ENCODE measurements at places on chromosomes 12 and 14. TPM values are rescaled to one million over a fixed set of nuclear protein-coding genes. Genes with fewer than 3 reads are reported as not detected.

DNA sequence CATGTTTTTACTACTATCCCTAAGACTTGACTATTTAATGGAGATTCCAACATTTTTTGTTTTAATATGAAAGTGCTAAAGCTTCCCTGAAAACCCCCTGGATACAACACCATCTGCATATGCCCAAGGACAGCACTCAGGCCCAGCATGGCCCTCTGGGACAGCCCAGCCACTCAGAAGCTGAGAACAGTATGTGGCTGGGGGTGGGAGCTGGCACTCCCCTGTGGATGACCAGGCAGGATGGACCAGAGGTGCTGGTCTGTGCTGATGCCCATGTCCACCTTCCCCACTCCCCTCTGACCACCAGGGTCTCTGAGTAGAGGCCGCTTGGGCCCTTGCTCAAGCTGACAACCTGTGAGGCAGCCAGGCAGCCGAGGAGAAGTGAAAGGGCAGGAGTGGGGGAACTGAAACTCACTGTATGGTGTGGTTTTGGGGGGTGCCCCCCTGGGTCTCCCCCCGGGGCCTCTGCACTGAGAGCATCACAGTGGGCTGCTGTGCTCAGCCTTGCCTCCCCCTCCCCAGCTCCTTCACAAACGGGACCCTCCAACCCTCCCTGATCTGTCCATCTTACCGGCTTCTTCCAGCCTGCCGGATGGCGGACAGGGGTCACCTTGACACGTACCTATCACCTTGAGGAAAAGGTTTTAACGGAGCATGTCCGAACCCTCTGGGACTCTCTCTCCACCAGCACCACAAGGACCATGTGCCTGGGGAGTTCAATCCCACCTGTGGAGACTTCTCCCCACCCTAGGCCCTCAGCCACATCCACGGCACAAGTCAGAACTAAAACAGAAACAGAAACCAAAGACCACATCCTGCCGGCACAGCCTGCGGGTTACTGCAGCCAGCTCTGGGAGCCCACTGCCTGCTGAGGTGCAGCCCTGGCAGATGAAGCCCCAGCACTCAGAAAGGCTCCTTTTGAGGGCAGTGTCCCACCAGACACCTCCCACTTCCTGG lies at the start of gene TMEM229B:
TMEM229B (minus strand) TSS at position 785 of the 957 bp plus-strand sequence. CDS start 14,798 bp downstream, outside the sequence.
- DNase-seq: no peak

GRCh38 chr14:88245321-88245720 lies 77.7 kb downstream of the KCNK10 start:
- no peak for DNase-seq

- DNase-seq: no peak
These were observed 48.1 kb upstream of the OTX2 start for GRCh38 chr14:56858422-56858821.

GRCh38 chr12:7994731-7995205 lies 37.7 kb upstream of the FOXJ2 start:
- DNase-seq: no peak

ZDHHC22 gene
- 30.2 TPM for polyA plus RNA-seq

PRIM1 gene
- 24.2 TPM for polyA plus RNA-seq

PYGL gene
- polyA plus RNA-seq: 2.4 TPM

GRCh38 chr12:26317942-26318575 lies 122.7 kb downstream of the SSPN start:
- no peak for DNase-seq

WNT1 gene
- polyA plus RNA-seq: not detected

GRCh38 chr14:83814896-83815295 lies 1715.0 kb upstream of the FLRT2 start:
- no peak for DNase-seq

TCL1B gene
- not detected for polyA plus RNA-seq

COX8C gene
- not detected for polyA plus RNA-seq

SLC5A8 gene
- polyA plus RNA-seq: not detected

- no peak for DNase-seq
These were observed 188.3 kb downstream of the PHETA1 start for GRCh38 chr12:111180426-111181142.

POTEG gene
- not detected for polyA plus RNA-seq

DNA sequence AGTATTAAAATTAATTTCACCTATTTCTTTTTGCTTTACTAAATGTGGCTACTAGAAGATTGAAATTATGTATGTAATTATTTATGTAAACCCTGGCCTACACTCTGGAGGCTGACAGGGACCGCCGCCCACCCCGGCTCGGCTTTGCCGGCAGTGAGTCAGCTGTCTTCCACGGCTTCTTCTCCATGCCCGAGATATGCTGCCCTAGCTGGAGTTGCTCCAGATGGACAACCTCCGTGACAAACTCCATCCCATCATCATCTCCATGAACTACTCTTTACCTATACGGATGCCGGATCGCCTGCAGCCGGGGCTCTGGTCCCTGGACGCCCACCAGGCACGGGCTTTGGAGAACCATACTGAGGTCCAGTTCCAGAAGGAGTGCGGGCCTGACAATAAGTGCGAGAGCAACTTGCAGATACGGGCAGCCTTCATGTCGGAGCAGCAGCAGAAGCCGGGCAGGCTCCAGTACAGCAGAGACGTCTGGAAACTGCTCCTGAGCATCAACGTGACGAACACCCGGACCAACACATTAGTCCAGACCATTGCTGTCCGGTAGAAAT lies 86.9 kb upstream of the NID2 start:
- DNase-seq: no peak

GRCh38 chr12:24425601-24425970 lies 476.1 kb upstream of the SOX5 start:
- no peak for DNase-seq

MORN3 gene
- 7.6 TPM for polyA plus RNA-seq

SPATS2 gene
- polyA plus RNA-seq: 30.7 TPM

GRCh38 chr12:59927032-59927431 lies 331.2 kb downstream of the SLC16A7 start:
- DNase-seq: no peak

- no peak for DNase-seq
These were observed 4.6 kb downstream of the TEAD4 start for GRCh38 chr12:2963760-2964292.

BEGAIN gene
- 19.3 TPM for polyA plus RNA-seq

DNA sequence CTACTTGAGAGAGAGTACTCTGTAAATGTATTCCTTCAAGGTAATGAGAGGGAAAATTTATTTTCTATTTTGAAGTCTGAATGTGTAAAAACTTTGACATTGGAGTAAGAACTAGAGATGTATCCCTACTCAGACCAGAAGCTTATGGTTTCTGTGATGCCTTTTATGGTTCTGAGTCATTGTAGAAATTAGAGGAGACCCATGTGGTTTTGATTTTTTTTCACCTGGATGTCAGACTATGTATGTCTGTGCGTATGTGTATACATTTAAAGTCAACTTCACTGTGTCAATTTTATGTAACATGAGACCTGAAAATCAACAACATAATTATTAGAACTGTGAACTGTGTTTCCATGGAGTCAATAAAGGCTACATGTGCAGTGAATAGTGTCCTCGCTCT lies 302.0 kb downstream of the TRHDE start:
- no peak for DNase-seq

SLC25A21 gene
- 1.8 TPM for polyA plus RNA-seq

DNA sequence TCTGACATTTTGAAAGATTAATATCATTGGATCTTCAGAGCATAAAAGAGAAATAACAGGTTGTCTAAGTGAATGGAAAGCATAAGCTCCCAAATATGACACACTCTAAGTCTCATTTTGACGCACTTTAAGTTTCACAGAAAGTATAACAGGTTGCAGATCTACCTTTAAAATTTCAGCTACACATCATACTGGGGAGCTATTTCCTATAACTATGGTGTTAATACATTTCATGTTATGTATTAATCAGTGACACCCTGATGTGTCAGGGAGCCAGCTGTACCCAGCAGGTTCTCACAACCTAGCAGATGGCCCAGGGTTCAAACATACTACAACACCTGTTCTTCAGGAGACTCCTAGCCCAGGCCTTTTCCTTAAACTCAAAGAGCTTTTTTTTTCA lies 31.1 kb upstream of the TMX1 start:
- peak; percentile 34 for DNase-seq

DNA sequence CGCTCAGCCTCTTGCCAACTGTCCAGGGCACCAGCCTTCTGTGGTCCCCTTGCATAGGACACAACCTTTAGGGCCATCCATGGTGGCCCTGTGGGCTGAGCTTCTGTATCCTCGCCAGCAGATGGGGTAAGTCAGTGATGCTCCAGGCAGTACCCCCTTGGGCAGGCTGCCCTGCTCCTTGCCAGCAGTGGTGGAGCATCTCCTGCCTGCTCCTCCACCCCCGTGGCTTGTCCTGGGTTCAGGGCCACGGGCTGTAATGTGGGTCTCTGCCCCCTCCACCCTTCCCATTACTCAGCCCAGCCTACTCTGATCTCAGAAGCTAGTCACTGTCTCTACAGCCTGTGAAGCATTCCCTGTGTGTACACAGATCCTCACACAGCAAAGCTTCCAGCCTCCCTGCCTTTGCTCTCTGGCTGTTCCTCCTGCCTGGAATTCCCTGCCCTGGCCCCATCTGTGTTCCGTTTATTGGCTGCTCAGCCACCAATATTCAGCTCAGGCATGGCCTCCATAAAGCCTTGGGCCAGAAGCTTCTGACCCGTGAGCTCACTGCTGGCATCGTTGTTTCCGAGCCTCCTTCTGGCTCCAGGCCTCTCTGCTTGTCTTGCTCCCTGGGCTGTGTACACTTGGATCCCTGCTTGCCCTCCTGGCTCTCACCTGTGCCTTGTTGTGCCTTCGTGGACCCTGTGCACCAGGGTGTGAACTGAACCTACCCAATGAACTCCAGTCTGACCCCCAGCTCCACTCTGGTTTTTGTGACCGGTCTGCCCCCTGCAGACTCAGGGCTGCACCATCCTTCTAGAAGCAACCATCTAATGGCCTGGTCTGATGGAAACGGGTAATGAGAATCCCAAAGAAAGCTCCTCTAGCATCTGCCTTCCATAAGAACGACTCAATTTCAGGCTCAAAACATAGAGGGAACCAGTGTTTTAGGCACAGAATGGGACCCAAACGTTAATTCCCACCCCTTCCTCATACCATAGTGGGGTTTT lies 177.0 kb upstream of the PRMT8 start:
- DNase-seq: peak; percentile 71

DNA sequence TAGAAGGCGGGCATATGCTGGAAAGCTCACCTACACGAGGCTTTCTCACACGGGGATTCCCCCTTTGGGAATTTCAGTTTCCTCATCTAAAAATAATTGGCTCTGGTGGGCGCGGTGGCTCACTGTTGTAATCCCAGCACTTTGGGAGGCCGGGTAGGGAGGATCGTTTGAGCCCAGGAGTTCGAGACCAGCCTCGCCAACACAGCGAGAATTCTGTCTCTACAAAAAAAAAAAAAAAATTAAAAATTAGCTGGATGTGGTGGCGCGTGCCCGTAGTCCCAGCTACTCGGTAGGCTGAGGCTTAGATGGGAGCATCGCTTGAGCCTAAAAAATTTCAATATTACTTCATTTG lies 400 bp upstream of the NDUFA12 start:
- DNase-seq: no peak

DNA sequence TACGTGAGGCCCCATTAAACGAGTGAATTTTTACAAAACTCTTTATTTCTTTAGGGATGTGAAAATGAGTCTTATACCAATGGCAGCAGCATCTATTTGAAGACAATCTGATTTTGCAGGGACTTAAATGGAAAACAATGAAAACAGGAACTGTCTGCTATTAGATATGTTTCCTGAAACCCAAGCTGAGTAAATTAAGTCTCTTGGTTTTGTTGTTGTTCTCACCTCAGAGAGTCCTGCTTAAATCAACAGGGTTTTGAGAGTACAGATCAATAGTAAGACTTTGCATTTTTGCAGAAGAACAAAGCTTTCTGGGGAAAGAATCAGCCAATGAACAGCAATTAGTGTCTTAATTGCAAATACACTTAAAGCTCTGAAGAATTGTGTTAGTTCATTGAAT lies 39.1 kb upstream of the LGR5 start:
- DNase-seq: no peak

- DNase-seq: no peak
These were observed 192.0 kb upstream of the HMGA2 start for GRCh38 chr12:65632131-65632855.

- peak; percentile 12 for DNase-seq
These were observed 123.5 kb upstream of the DYRK2 start for GRCh38 chr12:67524861-67525616.

DUSP6 gene
- 14.8 TPM for polyA plus RNA-seq

RNF10 gene
- 148 TPM for polyA plus RNA-seq

ST8SIA1 gene
- polyA plus RNA-seq: 1.6 TPM

- DNase-seq: no peak
These were observed 42.0 kb downstream of the CKB start for GRCh38 chr14:103480595-103480994.

CELA1 gene
- not detected for polyA plus RNA-seq

GRCh38 chr14:73452341-73453186 lies 5.8 kb downstream of the NUMB start:
- no peak for DNase-seq

- DNase-seq: no peak
These were observed 1.2 kb upstream of the CLEC7A start for GRCh38 chr12:10131111-10131690.

DNA sequence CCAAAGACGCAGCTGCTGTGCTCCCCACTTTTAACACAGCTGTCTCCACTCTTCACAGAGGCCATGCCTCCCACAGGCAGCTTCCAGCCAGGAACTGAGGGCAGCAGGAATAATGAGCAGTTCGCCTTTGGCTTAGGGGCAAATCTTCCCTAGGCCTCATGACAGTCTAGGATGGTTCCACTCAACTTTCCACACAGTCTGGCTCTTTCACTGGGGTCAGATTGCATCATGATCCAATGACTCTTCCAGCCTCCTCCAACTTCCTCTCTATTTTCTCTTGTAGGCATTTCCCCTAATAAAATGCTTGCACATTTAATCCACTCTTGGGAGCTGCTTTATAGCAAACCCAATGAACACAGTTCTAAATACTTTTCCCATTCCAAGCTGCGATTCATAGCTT lies 271.6 kb upstream of the ATP2B1 start:
- no peak for DNase-seq

TAS2R50 gene
- polyA plus RNA-seq: not detected

GOLT1B gene
- 9.8 TPM for polyA plus RNA-seq

DNA sequence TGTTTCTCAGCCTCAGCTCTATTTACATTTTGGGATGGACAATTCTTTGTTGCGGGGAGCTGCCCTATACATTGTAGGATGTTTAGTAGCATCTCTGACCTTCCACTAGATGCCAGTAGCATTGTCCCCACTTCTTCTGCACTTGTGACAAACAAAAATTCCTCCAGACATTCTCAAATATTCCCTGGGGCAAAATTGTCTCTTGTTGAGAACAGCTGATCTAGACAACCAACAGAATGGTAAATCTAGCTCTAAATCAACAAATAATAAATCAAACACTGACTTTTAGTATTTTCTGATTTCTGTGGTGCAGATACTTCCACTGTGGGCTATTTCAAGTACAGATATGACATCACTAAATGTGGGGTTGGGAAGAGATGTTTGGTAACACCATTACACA lies 60.7 kb downstream of the MSRB3 start:
- DNase-seq: no peak
